ENCODE measurements at places on chromosomes 5 and 9.

- DNase-seq, result peak; percentile 84
These were observed at the start of gene PCDHGB3 for GRCh38 chr5:141369994-141370848. Gene PCDHGB3 (plus strand): TSS chr5:141370242. CDS start chr5:141370395, 153 bp downstream.

DNA sequence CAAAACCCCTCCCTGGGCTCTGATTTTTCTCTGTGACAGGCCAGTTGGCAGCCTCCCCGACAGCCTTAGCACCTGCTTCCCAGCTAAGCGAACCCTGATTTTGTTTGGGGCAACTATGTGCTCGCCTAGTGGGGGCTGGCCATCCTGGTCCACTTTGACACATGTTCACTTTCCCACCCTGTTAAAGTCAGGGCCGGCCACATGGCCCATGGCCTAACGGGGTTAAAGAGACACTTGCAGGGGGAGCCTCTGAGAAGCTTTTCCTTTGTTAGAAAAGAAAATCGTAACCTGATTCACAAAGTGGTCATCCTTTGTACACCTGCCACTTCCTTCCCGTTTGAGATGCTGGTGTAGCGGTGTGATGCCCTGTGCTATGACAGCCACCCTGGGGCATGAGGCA is 1.3 kb upstream of the CACNA1B start:
- no peak for DNase-seq

GRCh38 chr9:37611961-37612360 is 19.6 kb upstream of the TOMM5 start:
- DNase-seq, result no peak

DNA sequence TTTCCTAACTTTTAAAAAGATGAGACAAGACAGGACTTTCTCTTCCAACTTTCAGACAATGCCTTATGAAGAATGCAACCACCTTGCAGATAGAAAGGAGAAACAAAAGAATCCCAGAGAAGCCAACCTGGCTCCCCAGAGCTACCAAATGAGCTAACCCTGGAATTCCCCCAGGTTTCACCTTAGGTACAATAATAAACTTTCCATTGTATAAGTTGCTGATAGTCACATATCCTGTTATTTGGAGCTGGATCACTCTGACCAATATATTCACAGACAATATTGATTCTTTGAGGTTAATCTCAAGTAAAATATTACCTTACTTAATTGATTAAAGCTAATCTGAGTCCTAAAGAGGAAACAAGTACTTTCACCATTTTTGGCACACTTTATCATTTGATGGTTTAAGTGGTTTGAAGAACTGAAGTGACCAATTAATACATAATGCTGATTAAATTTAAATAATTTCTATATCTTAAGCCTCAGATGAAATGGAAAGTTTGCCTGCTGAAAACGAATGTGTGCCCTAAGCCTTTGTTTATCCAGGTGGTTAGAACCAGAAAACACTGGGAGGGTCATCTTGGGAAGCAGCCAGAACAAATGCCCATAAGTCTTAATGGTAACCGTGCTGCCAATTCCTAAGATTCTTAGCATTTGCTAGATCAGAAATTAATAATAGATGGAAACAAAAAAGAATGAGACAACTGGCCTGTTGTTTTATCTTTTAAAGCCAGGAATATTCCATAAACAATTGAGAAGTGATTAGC is 159.6 kb upstream of the SLC12A2 start:
- peak; percentile 56 for DNase-seq

DNA sequence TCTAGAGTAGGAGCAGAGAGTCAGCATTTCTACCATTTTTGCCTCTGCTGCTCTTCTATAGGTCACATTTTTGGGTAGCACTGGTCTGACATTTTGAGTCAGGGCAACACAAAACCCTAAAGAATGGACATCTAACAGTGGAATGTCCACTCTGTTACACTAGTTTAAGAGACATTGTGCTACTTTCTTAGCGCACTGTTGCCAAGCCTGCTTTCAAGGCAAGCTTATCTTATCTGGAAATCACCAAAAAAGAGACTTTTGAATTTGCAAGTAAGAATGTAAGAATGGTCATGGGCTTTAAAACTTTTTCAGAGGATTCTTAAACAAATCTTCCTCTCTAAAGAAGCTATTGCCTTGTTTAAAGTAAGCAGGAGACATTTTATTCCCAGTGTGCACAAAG is 73.0 kb upstream of the STARD4 start:
- DNase-seq, result no peak

GRCh38 chr5:169805527-169805934 is 168.5 kb downstream of the DOCK2 start:
- no peak for DNase-seq

DNA sequence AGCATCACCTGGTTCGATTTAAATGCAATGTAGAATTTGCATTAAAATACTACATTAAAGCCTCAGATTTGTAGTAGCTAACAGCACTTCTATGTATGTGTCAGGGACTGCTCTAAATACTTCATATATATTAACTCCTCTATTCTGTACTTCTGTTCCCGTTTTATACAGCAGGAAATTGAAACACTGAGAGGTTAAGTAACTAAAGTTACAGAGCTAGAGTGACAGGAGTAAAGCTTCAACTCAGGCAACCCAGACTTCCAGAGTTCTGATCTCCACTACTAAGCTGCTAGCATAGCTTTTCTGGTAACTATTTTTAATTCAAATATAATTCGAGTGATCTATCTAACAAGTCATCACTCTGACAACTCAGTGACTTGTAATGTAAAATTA is 619 bp upstream of the APC start:
- DNase-seq, result peak; percentile 9

GRCh38 chr5:171676286-171676944 is 109.2 kb upstream of the SMIM23 start:
- DNase-seq, result no peak

- no peak for DNase-seq
These were observed 82.1 kb downstream of the CYFIP2 start for GRCh38 chr5:157348049-157348400.

DNA sequence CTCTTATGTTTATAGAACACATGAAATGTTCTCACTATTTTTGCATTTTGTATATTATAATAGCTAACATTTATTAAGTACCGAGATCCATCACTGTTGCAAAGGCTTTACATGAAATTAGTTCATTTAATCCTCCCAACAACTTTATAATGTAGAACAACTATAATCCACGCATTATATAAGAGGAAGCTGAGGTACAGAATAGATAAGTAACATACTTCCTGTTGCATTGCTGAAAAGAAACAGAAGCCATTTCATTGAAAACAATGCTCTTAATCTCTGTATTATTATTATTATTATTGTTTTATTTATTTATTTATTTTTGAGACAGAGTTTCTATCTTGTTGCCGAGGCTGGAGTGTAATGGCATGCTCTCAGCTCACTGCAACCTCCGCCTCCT is 7.9 kb upstream of the INSYN2B start:
- DNase-seq, result no peak

Data from lung microvascular endothelial cell (primary cell).